ENCODE measurements at places on chromosomes 3 and 15. TPM values are rescaled to one million over a fixed set of nuclear protein-coding genes. Genes with fewer than 3 reads are reported as not detected.

Gene CLDND1
- total RNA-seq: 168 TPM

Gene PRTG
- not detected for total RNA-seq

Gene SERPINI1
- total RNA-seq: 0.64 TPM

Gene TNFSF10
- total RNA-seq: 9.2 TPM

Gene LRRC31
- not detected for total RNA-seq

Gene PIF1
- 0.27 TPM for total RNA-seq

Gene SLC22A13
- 0.22 TPM for total RNA-seq

Gene ETV5
- not detected for total RNA-seq

Gene SYNPR
- not detected for total RNA-seq

Gene PRSS50
- total RNA-seq: not detected

Gene RETNLB
- total RNA-seq: not detected

Gene TEX55
- not detected for total RNA-seq

Gene CHRM5
- not detected for total RNA-seq

Gene MYO5C
- total RNA-seq: 0.93 TPM

Gene SIDT1
- 37.3 TPM for total RNA-seq

Gene MST1R
- total RNA-seq: 0.55 TPM

Gene MME
- 1.8 TPM for total RNA-seq

Gene PFN2
- 15.5 TPM for total RNA-seq

Measured in CD4-positive, alpha-beta T cell (primary cell).